ENCODE measurements at places on chromosomes 5 and 9.

- DNase-seq, result no peak
Observed at GRCh38 chr5:89981878-89982773, 427.4 kb downstream of the CETN3 start.

- no peak for DNase-seq
Observed at GRCh38 chr5:169753795-169754194, 116.7 kb downstream of the DOCK2 start.

DNA sequence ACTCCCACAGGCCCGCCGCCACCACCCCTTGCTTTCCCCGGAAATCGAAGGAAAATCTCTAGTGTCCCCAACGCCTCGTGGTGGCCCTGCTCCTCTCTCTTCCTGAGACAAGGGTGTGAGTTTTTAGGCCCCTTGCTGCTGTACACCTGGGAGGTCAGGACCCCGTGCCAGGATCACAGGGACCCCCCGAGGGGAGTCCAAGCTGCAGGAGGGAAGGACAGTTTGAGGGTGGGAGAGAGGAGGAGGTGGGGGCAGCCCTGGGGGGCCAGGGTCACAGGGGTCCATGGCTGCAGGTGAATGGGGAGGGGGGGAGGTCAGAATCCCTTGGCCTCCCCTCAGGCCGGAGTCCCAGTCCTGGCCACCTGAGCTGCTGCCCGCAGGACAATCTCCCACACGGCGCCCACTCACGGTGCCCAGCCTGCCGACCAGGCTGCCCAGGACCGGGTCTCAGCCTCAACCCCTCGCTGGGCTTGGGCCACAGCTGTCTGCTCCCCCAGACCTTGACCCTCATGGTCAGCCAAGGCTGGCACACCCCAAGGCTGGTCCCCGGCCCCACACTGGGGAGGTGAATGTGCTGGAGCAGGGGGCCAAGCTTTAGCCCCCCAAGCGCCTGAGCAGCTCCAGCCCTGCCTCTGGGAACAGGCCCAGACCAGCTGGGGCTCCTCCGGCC lies 19.9 kb downstream of the TPPP start:
- no peak for DNase-seq

DNA sequence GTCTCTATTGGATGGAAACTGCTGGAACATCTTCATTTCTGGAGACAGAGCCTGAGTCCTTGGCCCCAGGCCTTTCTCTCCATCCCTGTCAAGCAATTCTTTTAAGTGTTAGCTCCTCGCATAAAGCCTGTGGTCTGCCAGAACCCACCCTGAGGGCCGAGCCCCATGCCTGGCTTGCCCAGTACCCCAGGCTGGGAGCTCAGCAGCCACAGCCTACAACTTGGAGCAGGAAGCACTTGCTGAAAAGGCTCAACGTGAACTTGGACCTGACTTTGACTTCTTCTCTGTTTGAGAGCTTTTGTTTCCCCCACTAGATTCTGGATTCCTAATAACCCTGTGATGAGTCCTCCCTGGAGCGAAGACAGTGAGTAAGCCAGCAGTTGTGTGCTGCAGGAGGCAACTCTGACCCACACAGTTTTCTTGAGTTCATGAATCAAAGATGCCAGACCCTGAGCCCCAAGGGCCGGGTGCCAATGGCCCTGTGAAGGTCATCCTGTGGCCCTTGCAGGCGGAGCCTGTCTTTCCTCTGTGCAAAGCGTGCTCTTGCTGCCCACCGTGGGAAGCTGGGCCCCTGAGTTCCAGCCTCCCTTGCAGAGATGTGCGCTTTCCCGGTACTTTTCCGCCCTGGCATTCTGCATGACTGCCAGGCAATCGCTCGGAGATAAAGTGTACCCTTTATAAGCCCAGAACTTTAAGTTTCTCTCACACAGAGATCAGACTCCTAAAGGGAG lies 64.3 kb upstream of the RUFY1 start:
- no peak for DNase-seq

DNA sequence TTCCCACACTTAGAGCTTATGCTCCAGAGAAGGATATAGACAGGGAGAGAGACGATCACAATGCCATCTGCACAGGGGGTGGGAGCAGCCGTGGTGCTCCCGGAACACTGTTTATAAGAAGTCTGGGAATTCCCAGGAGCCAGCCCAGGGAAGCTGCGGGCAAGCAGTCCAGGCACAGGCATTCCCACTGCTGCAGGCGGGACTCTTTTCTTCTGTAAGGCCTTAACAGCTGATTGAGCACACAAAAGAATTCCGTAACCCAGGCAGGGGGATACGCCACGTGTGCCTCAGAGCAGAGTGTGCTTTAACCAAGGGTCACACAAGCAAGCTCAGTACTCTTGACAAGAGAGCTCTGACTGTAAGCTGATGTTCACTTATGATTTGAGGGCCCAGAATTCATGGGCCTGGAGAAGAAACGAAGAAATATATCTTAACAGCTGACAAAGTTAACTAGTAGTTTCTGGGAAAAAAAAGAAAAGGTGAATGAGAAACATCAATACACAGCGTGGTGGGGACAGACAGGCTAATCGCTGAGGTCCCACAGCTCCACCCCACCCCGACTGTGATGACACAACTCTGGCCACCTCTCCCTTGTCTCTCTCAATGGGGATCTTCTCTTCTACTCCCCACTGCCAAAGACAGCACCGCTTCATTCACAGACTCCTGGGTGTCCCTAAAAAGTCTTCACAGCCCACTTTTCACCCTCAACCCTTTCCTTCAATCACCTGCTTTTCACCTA lies 85.9 kb upstream of the SIMC1 start:
- no peak for DNase-seq

DNA sequence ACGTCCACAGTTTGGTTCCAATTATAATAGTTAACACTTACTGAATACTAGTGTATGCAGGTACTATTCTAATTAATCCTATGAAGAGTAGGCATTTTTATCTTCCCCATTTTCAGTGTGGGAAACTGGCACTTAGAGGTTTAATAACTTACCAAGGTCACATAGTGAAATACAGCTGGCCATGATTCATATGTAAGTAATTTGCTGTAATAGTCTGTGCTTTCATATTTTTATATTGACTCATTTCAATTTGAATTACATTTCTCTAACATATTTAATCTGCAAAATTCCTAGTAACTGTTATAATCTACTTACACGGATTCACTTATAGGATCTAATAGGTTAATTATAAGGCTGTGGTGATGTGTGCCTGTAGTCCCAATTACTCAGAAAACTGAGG lies 19.4 kb downstream of the CCNH start:
- no peak for DNase-seq

DNA sequence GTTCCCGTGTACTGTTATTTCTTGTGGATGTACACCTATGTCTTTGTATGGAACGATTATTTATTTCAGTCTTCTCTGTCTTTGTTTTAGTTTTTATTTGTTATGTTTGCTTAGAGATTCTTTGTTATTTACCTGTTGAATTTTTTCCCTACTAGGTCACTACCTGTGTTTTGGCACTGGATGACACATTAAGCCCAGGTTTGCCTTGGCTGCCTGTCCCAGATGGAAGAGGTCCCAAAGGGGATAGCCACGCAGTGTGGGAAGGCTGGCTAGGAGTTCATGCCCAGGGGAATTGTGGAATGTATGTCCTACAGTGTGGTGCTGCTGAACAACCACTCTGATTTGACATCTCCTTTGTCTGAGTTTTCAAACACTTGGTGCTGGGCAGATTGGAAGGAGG lies 15.6 kb upstream of the SLC36A2 start:
- DNase-seq, result no peak

GRCh38 chr5:139340051-139340450 lies 1.6 kb upstream of the PAIP2 start:
- no peak for DNase-seq

GRCh38 chr5:107670087-107670931 lies 428 bp downstream of the EFNA5 start:
- DNase-seq, result no peak

GRCh38 chr9:19689328-19690101 lies 99.3 kb downstream of the SLC24A2 start:
- no peak for DNase-seq

DNA sequence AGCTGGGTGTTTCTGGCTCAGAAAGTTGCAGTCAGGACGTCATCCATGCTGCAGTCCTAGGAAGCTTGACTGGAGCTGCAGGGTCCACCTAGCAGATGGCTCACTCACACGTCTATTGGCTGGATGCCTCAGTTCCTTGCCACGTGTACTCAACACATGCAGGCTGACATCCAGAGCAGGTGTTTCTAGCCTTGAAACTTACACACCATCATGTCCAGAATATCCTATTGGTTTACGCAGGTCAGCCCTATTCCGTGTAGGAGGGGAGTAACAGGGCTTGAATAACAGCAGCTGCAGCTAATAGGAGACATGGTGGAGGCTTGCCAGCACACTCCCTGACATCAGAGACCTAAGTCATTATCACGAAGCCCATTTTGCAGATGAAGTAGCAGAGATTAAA lies 473.5 kb downstream of the ACTL7B start:
- DNase-seq, result no peak

- no peak for DNase-seq
Observed at GRCh38 chr9:96779089-96779488, 1.2 kb upstream of the ZNF510 start.

GRCh38 chr9:78866207-78867132 lies 569.5 kb downstream of the PSAT1 start:
- DNase-seq, result no peak

GRCh38 chr9:117869287-117869686 lies 165.1 kb downstream of the TLR4 start:
- no peak for DNase-seq

GRCh38 chr5:138645778-138646575 lies 70.8 kb upstream of the HSPA9 start:
- no peak for DNase-seq

DNA sequence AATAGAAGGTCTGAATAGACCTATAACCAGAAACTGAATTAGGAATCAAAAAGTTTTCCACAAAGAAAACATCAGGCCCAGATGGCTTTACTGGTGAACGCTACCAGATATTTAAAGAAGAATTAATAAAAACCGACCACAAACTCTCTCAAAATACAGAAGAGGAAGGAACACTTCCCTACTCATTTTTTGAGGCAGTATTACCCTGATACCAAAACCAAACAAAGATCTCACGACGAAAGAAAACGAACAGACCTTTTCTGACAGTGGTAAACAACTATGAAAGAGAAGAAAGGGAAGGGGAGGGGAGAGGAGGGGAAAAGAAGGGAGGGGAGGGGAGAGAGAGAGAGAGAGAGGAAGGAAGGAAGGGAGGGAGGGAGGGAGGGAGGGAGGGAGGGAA lies 13.5 kb downstream of the B4GALT1 start:
- DNase-seq, result no peak

DNA sequence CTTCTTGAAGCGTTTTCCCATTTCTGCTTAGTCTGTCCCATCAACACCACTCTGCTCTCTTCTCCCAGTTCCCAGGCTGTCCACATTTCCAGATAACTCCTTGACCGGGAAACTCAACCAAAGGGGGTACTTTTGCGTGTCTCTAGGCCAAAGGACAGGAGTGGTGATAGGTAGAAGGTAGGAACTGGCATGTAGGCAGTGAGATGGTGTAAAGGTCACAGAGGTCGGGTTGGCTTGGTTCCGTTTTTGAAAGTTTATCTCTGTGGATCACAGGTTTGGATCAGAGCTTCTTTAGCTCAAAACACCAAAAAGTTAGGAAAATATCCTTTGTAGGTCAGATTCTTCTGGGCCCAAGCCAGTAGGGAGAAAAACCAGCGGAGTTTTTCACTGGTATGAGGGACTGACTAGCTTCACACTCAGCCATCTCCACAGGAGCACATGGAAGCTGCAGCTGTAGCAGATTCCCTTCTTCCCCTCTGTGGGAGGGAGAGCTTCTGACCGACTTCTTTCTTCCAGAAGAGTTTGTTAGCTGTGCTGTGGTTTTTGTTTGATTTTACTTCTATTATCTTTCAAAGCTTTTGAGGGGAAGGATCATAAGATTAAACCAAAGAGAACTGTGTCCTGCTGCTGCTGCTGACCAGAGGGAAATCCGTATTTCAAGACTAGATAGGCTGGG lies 98.4 kb upstream of the DMRT1 start:
- no peak for DNase-seq

DNA sequence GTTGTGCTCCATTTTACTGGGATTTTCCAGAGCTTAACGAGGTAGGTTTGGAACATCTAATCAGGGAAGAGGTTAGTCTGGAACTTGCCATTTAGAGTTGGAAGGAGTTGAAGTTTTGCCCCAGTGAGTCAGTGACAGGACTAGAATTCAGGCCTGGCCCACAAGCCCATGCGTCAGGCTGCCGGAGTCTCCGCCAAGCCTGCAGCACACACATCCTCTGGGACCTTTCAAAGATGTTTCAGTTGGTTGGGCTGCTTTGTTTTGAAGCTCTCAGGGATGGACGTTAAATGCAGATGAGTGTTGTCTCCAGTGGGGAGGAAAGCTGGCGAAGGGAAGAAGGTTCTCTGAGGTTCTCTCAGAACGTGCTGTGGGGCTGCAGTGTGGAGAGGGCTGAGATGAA lies 147.0 kb downstream of the PSAT1 start:
- no peak for DNase-seq

DNA sequence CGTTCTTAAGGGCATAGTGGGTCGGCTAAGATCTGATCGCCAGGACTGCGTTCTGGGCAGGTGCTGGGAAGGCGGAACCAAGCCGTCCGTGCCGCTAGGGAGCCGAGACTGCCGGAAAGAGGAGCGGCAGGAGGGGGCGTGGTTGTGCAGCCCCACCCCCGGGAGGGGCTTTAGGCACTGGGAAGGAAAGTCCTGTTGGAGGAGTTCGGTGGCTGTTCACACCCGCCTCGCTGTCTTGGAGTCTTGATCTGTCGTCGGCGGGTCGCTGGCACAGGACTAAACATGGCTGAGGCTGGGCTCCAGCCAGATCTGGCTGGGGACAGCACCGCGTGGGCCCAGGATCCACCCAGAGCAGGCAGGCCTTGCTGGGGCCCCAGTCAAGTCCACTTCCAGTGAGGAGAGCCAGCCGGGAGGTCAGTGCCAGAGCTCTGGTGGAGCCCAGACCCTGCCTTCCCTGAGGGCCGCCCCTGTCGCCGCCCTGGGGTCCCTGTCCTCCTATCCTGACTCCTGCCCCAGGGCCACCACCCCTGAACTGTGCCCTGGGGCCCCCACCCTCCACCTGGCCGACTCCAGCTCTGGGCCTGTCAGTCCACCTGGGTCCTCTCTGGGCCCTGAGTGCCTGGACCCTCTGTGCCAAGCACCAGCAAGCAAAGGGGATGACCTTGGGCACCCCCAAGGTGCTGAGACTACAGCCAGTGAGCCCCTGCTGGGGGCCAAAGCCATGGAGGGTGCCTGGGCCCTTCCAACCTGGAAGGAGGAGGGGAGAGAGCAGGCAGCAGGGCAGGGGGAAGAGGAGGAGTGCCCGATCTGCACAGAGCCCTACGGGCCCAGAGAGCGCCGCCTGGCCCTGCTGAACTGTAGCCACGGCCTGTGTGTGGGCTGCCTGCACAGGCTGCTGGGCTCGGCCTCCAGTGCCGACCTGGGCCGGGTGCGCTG lies 4.5 kb downstream of the RNF208 start:
- no peak for DNase-seq

GRCh38 chr5:66828548-66829357 lies 232.6 kb downstream of the MAST4 start:
- peak; percentile 26 for DNase-seq
